ENCODE measurements at places on chromosomes 11 and 22. TPM values are rescaled to one million over a fixed set of nuclear protein-coding genes. Genes with fewer than 3 reads are reported as not detected.

DNA sequence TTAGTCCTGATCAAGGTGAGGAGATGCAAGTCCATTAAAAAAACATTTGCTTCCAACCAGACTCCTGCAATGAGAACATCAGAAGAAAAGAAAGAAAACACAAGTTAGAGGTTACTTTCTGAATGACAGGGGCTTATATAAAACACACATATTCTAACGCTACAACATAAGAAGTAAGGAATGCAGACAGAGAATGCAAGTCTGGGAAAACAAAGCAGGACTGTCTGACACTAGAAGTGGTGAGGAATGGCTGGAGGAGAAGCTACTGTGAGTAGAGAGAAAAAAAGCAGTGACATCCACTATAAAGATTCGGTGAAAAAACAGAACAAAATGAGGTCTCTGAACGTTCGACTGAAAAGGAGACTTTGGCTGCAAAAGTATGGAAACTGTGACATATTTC is 12.3 kb downstream of the TMEM216 start:
- DNase-seq = no peak
- H3K27me3 ChIP-seq = no peaks in the 10 kb centered on the region
- H3K4me1 ChIP-seq = no peaks in the 10 kb centered on the region
- no peak overlapping the region for H3K27ac ChIP-seq
- peaks cover 82% of the 10 kb centered on the region for H3K36me3 ChIP-seq
- H3K4me3 ChIP-seq = no peak overlapping the region

- no peak overlapping the region for H3K27ac ChIP-seq
- H3K27me3 ChIP-seq = peaks cover 3% of the 10 kb centered on the region
- no peak overlapping the region for H3K4me3 ChIP-seq
These were observed 32.7 kb upstream of the CCDC34 start for GRCh38 chr11:27395556-27396258.

Gene TTC38
- total RNA-seq = 6.7 TPM

DNA sequence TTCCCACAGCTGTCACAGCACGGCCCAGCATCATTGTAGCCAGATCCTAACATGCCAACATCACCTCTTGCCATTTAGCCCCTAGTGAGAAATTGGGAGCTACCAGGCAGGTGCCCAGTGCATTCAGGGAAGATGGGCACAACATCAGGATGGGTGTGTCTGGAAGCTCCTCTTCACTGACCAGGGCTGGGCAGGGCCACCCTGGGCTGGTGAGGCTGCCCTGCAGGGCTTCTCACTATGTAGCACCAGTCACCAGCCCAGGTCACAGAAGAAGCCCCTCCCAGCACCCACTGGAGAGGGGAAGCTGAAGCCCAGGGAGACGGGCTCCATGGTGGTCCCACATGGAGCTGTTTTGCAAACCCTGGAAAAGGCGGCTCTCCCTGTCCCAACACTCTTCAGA is 13.9 kb downstream of the ZNF74 start:
- H3K27ac ChIP-seq = peak overlapping the region; percentile 49
- DNase-seq = no peak
- H3K4me3 ChIP-seq = no peak overlapping the region
- no peaks in the 10 kb centered on the region for H3K27me3 ChIP-seq

Gene RASD2
- total RNA-seq = not detected

GRCh38 chr22:38282397-38282796 is 9.6 kb upstream of the TMEM184B start:
- no peak overlapping the region for H3K4me3 ChIP-seq
- H3K27ac ChIP-seq = no peak overlapping the region
- H3K4me1 ChIP-seq = no peaks in the 10 kb centered on the region
- no peak for DNase-seq
- H3K27me3 ChIP-seq = peaks cover 2% of the 10 kb centered on the region
- H3K36me3 ChIP-seq = peaks cover 2% of the 10 kb centered on the region

DNA sequence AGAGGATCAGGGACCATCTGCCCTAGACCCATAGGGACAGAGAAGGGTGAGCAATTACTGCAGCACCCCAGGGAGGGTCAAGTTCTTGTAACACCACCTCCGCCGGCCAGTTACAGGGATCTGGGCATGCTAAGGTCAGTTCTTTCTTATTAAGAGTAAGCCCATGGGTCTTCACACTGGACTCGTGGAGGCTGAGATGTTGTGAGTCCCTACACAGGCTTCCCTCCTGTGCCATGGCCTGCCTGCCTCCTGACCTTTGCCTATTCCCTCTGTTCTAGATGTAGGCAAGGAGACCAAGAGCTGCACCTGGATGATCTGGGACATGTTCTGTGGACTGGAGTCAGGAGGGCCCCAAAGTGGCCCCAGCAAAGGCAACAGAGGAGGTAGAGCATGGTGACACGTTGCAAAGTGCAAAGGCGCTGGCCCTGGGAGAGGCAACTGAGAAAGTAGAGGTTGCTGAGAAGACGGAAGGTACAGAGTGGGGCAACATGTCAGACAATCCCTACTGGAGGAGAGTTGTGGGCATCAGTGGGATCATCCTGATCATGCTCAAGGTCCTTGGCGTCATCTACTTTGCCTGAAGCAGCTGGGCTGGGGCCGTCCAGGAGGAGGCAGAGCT is 16.3 kb upstream of the GNAZ start:
- no peak overlapping the region for H3K4me3 ChIP-seq
- peaks cover 11% of the 10 kb centered on the region for H3K36me3 ChIP-seq
- no peak overlapping the region for H3K27ac ChIP-seq
- peaks cover 18% of the 10 kb centered on the region for H3K4me1 ChIP-seq
- no peak for DNase-seq

- H3K36me3 ChIP-seq = no peaks in the 10 kb centered on the region
- H3K4me1 ChIP-seq = peaks cover 34% of the 10 kb centered on the region
- peak overlapping the region; percentile 86 for H3K27ac ChIP-seq
- no peak for DNase-seq
These were observed 75.2 kb upstream of the TP53I11 start for GRCh38 chr11:45025716-45026492.

DNA sequence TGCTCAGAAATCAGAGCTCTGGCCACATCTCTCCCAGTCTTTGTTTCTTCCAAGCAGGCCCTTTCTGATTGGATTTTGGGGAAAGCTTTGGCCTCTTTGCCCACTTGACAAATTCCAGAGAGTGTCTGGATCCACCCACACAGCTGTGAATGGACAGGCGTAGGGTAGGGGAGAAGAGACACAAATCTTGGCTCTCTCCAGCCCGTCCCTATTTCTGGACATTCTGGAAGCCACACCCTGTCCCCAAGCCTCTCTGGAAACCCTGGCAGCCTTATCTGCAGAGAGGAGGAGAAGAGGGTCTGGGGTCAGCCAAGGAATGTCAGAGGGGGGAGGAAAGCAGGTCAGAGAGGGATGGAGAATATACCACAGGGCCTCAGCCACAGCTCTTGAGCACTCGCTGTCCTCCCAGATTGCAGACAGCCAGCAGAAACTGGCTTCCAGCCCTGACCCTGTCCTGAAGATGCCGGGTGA is 59.5 kb upstream of the WNT11 start:
- no peak overlapping the region for H3K4me3 ChIP-seq
- H3K4me1 ChIP-seq = no peaks in the 10 kb centered on the region
- no peak for DNase-seq
- no peaks in the 10 kb centered on the region for H3K27me3 ChIP-seq
- no peaks in the 10 kb centered on the region for H3K36me3 ChIP-seq
- H3K27ac ChIP-seq = no peak overlapping the region

DNA sequence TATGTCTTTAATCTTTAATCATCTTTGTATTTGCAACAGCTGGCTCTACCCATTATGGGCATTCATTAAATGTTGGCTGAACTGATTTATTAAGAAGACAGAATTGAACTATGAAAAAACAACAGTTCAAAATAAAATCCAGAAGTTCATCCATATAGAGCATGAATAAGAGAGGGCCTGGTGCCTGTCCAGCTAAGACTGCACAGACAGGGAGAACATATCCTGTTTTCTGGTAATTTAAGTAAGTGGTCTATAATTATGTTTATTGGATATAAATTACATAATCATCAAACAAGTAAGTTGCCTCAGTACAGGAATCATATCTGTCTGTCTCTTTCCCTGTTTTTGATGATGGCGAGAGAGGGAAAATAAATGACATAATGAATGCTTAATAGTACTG is 137.2 kb downstream of the RBFOX2 start:
- no peak overlapping the region for H3K4me3 ChIP-seq
- peaks cover 8% of the 10 kb centered on the region for H3K27me3 ChIP-seq

DNA sequence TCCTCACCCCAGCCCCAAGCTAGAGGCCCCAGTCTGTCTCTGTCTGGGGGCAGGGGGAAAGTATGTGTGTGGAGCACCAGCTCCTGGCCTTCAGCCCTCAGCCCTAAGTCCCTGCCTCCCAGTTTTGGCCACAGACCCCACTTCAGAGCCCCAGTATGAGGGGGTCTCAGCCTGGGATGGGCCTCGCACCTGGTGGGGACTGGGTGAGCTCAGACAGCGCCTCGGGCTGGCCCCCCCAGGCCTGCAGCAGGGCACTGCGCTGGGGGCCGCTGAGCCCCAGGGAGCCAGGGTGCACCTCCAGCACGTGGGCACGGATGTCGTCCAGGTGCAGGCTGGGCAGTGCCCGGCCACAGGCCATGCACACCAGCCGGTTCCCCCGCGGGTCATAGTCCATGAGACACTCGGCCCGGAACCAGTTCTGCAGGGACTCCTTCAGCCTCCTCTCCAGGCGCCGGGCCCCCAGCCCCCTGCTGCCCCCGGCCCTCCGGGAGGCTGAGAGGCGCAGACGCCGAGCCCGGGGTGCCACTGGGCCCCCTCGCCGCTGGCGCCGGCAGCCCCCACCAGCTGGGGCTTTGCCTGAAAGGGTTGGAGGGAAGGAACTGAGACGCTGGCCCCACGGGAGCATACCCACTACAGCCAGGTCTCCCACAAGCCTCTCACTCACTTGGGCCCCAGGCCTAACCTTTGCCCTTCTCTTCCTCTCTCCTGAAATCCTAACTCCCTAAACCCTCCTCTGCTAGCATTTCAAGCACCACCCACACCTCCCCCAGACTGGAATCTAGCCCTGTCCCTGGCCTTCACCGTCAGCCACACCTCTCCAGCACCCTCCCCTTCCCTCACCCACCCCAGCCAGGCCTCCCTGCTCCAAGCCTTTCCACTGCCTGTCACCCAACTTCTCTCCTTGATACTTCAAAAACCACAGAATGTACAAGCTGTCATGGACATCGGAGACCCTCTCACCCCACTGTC is 3.6 kb downstream of the ZFTA start:
- H3K27ac ChIP-seq = peak overlapping the region; percentile 63
- H3K27me3 ChIP-seq = no peaks in the 10 kb centered on the region
- H3K4me1 ChIP-seq = peaks cover 17% of the 10 kb centered on the region
- H3K4me3 ChIP-seq = no peak overlapping the region

Gene ART1
- total RNA-seq = not detected

- H3K4me3 ChIP-seq = no peak overlapping the region
- no peaks in the 10 kb centered on the region for H3K4me1 ChIP-seq
- DNase-seq = no peak
These were observed 284.8 kb downstream of the TENM4 start for GRCh38 chr11:79156031-79156430.

- H3K27ac ChIP-seq = no peak overlapping the region
- H3K4me1 ChIP-seq = no peaks in the 10 kb centered on the region
- DNase-seq = no peak
- H3K27me3 ChIP-seq = peaks cover 11% of the 10 kb centered on the region
- no peak overlapping the region for H3K4me3 ChIP-seq
- no peaks in the 10 kb centered on the region for H3K36me3 ChIP-seq
These were observed 19.3 kb downstream of the KRTAP5-5 start for GRCh38 chr11:1648653-1649420.

Gene PGA3
- not detected for total RNA-seq

Gene GLB1L3
- 1.2 TPM for total RNA-seq

GRCh38 chr11:113874581-113875233 is 665 bp downstream of the USP28 start:
- H3K27me3 ChIP-seq = no peaks in the 10 kb centered on the region
- peak overlapping the region; percentile 22 for H3K27ac ChIP-seq
- DNase-seq = peak; percentile 5
- peak overlapping the region; percentile 95 for H3K4me3 ChIP-seq
- no peaks in the 10 kb centered on the region for H3K36me3 ChIP-seq

DNA sequence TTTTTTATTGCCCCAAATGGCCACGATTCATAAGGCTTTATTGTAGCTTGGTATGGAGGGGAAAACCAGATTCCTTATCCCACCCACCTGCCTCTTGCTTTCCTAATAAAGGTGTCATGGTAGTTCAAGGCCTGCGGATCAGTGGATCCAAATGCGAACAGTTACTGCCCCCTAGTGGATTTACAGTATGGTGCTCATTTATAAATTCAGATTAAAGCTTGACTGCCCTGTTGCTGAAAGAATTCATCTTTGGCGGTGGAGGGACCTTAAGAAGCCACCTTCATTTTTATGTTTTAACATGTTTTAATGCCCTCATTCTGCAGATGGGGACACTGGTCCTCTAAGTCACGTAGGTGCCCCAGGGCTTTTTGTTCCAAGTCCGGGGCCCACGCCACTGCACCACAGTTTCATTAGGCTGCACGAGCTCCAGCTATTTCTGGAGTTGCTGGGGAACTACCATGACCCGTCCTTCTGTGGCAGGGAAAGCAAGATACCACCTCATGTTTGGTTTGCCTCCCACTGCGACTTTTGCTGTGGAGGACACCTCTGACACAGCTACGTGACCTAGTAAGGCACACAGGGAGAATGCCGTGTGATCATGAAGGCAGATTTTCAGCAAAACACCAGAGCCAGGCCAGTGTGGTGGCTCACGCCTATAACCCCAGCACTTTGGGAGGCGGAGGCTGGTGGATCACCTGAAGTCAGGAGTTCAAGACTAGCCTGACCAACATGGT is 15.6 kb upstream of the INCENP start:
- H3K4me3 ChIP-seq = no peak overlapping the region
- peak; percentile 45 for DNase-seq
- peak overlapping the region; percentile 43 for H3K27ac ChIP-seq
- H3K36me3 ChIP-seq = no peaks in the 10 kb centered on the region

DNA sequence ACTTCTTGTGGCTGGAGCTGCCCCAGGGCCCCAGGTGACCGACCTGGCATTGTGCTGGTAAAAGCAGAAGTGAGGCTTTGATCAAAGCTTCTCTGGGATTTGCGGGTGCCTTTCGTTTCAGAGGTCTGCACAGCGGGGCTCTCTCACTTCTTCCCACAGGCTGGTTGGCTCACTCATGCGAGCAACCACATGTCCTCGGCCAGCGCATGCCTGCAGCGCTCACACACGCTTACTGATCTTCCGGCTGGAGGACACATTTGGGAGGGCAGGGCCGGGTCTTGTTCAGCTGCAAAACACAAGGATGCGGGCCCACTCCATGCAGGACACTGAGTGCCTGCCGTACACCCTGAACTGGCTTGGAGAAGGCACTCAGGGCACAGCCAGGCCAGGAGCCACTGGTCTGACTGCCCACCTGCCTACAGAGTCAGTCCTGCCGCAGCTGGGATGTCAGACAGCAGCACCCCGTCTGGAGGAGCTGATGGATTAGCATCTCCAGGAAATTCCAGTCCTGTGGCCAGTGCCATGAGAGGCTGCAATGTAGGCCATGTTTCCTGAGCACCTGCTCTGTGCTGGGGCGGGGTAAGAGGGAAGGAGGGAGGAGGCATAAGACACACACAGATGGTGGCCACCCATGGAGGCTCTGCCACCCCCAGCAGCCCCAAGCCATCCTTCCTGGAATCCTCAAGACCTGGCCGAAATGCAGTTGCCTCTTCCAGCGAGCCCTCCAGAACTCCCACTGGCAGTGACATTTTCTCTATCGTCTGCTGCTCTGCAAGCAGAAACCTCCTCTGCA is 1383.2 kb downstream of the BRD1 start:
- no peak for DNase-seq
- H3K4me3 ChIP-seq = no peak overlapping the region
- no peaks in the 10 kb centered on the region for H3K27me3 ChIP-seq
- no peak overlapping the region for H3K27ac ChIP-seq
